ENCODE measurements at places on chromosomes 7 and 10. TPM values are rescaled to one million over a fixed set of nuclear protein-coding genes. Genes with fewer than 3 reads are reported as not detected.

- peak; percentile 96 for DNase-seq
Measured at GRCh38 chr10:102461187-102462054, 10.1 kb upstream of the C10orf95 start.

DNA sequence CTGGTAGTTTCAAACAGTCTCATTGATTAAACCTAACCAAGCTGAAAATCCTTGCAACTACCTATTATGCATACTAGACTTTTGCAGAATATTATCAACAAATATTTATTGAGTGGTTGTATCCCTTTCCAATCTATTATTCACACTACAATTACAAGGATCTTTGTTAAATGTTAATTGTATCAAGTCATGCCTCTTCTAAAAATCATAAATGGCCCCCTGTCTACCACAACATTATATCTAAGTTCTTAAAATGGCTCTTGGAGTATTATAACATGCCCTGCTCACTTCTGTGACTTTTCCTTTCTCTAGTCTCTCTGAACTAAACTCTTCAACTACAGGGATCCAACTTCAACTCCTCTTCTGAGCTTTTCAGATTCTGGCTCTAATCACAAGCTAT, 219.3 kb downstream of the IMMP2L start:
- no peak for DNase-seq

Gene CYP3A7
- total RNA-seq: not detected

GRCh38 chr7:137970253-137970975, 31.5 kb downstream of the CREB3L2 start:
- DNase-seq: no peak

DNA sequence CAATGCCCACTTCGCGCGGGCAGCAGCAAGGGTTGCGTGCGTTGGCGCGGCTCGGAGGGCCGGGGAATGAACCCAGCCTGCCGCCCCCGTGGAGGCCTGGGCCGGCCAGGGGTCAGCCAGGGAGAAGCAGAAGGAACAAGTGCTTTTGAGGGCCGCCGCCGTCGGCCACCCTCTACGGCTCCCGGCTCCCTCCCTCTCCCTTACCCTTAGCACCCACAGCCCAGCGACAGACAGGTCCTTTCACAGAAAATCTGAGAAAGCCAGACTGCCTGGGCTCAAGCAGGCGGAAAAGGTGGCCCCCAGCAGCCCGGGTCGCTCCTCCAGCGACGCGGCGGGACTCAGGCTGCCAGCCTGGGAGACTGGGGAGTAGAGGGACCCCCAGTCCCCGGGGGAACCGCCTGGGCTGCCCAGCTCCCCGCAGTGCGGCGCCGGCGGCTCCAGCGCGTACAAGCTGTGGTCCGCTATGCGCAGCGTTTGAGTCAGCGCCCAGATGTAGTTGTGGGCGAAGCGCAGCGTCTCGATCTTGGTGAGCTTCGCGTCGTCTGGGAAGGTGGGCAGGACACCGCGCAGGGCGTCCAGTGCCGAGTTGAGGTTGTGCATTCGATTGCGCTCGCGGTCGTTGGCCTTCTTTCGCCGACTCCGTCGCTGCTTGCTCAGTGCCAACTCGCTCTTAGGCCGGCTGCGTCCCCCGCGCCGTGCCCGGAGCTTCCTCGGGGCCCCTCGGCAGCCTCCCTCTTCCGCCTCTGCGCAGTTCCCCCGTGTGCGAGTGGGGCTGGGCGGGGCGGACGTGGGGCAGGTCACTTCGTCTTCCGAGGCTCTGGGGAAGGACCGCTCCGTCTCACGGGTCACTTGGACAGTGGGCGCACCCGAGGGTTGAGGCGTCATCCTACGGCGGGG, 815 bp downstream of the NEUROG3 start:
- DNase-seq: peak; percentile 56

- DNase-seq: no peak
Measured at GRCh38 chr7:148838905-148839304, 45.2 kb downstream of the EZH2 start.

DNA sequence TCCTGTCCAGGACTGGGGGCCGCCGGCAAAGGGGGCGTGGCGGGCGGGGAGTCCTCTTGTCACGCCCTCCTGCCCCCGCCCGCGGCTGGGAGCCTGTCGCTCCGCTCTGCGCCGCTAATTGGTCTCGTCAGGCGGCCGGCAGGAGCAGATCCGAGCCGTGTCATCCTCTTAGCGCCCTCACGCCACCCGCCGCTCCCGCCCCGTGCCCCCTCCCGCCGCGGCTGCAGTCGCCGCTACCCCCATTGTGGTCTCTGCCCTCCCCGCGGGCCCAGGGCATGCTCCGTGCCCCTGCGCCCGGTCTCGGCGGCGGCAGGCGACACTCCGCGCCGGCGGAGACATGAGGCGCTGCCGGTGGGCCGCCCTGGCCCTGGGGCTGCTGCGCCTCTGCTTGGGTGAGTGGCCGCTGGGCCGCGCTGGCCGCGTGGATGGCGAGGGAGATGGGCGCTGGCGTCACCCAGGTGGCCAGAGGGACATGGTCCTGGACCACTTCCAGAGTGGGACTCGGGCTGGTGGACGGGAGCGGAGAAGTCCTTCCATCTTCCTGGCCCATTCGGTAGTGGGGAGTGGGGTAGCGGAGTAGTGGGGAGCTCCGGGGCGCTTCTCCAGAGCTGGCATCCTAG, at the start of gene CDHR1:
Gene CDHR1 (plus strand): TSS at position 114 of the 620 bp plus-strand sequence. CDS start 224 bp downstream, at position 338.
- no peak for DNase-seq

Gene SMO
- total RNA-seq: 4.7 TPM

Gene SERPINE1
- 27.2 TPM for total RNA-seq

GRCh38 chr10:108187408-108188012, 1023.0 kb upstream of the SORCS1 start:
- DNase-seq: no peak

DNA sequence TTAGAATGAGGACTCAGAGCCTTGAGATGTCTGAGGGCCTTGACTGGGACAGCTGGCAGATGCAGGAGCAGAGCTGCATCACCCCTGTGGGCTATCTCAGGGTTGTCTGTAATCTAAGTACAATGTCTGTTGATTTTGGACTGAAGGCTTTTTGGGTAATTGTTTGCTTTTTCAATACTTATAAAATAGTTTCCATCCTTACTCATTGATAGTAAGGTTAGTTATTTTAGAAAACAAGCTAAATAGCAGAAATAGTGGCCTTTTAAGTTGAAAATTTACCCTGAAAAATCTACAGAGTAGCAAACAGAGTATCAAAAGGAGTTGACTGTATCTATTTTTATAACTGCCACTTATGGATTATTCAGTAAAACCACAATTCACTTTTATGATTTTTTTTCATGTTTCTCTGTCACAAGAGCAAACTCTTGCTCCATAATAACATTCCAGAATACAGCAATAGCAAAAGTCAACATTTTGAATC, 179.7 kb downstream of the CFTR start:
- DNase-seq: no peak

DNA sequence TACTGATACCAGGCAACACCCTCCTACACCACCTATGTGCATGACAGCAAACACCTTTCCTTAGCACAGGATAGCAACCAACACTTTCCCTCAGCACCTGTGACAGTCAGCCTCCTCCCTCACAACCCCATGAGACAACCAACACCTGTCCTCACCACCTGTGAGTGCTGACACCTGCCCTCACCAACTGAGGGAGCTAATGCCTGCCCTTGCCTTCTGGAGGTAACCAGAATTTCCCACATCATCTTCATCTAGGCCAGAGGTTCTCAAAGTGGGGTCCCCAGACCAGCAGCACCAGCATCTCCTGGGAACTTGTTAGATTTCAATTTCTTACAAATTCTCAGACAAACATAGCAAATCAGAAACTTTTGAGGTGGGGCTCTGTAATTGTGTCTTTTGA, 112.5 kb downstream of the GRID1 start:
- DNase-seq: peak; percentile 71

DNA sequence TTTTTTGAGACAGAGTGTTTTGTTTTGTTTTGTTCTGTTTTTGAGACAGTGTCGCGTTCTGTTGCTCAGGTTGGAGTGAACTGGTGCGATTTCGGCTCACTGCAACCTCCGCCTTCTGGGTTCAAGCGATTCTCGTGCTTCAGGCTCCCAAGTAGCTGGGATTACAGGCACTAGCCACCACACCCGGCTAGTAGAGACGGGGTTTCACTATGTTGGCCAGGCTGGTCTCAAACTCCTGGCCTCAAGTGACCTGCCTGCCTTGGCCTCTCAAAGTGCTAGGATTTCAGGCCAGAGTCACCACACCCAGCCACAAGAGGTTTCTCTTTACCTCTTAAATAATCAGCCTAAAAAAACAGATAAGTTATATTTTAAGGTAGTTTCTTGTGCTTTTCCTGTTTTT, 8.7 kb upstream of the ARHGAP12 start:
- DNase-seq: no peak

DNA sequence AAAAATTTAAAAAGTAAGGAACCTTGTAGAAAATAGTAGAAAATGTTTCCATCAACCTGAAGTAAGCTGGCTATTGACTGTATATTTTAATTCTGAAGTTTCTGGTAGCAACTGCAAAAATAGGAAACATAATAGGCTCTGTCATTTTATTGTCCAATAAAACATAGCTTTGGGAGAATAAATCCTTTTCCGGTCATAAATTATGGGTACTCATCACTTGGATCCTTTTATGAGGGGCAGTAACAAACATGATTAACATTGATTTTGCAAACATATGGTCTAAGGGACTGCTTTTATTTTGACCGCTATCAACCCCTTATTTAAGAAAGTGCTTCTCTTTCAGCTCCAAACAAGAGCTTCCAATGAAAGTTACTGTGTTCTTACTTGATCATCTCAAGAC, 495.9 kb upstream of the ANKRD30A start:
- no peak for DNase-seq

- peak; percentile 89 for DNase-seq
Measured at GRCh38 chr7:116525913-116526861, 1.4 kb downstream of the CAV1 start.

- no peak for DNase-seq
Measured at GRCh38 chr7:116231949-116232348, 21.6 kb downstream of the TES start.

Gene MEOX2
- total RNA-seq: 6.9 TPM

DNA sequence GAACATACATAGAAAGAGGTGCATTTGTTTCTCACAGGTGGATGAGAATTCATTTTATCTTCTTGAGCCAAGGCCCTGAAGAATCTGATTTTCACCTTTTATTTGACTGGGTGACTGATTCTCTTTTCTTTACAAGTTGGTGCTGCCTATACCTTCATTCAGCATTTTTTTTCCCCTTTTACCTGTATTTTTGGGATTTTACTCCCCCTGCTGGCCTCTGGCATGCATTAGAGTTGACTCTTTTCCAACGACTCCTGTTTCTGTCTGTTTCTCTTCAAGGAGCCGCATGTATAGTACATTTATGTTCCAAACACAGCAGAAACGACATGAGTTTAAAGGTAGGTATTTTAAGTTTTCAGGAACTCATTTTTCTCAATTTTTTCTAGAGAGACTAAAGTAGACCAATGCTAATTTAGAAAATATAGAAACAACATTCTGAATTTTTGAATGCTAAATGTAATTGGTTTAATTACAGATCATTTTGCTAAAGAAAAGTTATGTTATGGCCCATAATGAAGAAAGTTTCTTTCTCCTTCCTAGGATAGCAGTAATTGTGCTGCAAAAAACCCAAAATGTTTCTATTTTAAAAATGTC, 149.8 kb upstream of the HDAC9 start:
- no peak for DNase-seq

Gene GIMAP1
- total RNA-seq: 3.5 TPM

GRCh38 chr7:39321909-39322498, 244.2 kb upstream of the YAE1 start:
- no peak for DNase-seq

GRCh38 chr10:9198611-9199010, 1144.1 kb downstream of the GATA3 start:
- DNase-seq: no peak

- DNase-seq: no peak
Measured at GRCh38 chr10:88507404-88507803, 75.7 kb downstream of the RNLS start.

DNA sequence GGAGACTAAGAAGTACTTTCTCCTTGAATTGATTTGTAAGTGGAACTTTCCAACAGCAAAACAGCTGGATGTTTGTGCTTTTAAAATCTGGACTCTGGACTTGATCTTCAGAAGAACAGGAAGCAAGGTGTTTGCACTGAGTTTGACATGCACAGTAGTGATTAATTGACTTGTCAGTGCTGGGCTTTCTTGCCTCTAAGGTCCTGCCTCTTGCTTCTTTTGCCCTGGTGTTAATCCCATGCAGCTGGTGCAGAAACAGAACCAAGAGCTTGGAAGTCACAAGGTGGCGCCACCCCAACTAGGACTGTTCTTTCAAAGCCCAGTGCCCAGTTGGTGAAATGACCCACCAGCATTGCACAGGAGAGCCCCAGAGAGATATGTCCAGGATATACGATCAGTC, 66.8 kb upstream of the SEPHS1 start:
- no peak for DNase-seq

- DNase-seq: no peak
Measured at GRCh38 chr10:17768957-17769356, 17.0 kb downstream of the TMEM236 start.

Gene OR9A2
- total RNA-seq: not detected

DNA sequence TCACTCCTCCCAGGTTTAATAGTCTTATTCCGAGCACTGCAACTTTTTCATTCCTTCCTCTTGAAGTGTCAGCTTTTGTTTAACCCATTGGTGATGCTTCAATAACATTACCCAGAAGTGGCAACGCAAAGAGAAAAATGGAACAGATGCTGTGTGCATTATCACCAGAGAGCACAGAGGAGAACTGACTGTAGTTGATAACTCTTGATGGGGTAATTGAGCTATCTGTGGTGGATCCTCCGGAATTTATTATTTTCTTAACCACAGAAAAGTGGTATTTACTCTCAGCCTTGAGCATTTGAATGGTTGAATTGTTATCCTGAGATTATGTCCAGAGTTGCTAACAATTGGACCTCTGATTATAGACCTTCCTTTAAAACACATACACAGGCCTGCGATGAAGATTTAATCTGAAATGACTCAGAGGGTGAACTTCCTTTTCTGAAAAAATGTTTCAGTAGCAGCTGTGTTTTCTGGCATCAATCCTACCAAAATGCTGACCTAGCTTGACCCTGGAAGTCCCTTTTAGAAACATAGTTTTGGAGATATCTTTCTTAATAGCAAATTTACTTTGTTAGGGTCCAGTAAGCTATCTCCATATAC, 1584.4 kb upstream of the LRRTM3 start:
- no peak for DNase-seq

- DNase-seq: no peak
Measured at GRCh38 chr10:9501944-9502343, 1447.5 kb downstream of the GATA3 start.

- no peak for DNase-seq
Measured at GRCh38 chr10:124739986-124740368, 4.2 kb downstream of the FAM53B start.

DNA sequence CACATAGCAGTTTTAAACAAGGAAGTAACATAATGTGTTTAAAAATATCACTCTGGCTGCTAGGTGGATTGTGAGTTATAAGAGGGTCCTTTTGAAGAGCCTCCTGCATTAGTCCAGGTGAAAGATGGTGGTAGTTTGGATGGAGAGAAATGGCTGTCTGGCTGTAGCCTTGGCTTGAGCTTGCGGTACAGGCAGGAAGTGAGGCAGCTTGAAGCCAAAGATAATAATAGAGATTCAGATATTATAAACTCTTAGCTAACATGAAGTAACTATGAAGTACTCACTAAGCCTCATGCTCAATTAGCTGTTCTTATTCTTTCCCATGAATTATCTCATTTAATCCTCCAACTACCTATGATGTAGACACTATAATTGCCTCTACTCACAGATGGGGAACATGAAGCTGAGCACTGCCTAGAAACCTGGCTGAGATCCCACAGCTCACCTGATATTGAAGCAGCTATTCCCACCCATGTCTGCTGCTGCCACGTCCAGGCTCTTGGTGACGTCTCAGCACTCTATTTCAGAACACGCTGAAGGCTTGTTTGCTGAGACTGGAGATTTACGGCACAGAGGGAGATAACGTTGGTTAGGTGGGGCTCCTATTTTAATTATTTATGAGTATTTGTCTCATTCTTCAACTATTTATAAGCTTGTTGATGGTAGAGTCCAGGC, 10.4 kb downstream of the C10orf120 start:
- no peak for DNase-seq
